ENCODE measurements at places on chromosomes 3 and 15.

GRCh38 chr15:71612869-71613268 is 197.5 kb upstream of the NR2E3 start:
- no peak for ATAC-seq

DNA sequence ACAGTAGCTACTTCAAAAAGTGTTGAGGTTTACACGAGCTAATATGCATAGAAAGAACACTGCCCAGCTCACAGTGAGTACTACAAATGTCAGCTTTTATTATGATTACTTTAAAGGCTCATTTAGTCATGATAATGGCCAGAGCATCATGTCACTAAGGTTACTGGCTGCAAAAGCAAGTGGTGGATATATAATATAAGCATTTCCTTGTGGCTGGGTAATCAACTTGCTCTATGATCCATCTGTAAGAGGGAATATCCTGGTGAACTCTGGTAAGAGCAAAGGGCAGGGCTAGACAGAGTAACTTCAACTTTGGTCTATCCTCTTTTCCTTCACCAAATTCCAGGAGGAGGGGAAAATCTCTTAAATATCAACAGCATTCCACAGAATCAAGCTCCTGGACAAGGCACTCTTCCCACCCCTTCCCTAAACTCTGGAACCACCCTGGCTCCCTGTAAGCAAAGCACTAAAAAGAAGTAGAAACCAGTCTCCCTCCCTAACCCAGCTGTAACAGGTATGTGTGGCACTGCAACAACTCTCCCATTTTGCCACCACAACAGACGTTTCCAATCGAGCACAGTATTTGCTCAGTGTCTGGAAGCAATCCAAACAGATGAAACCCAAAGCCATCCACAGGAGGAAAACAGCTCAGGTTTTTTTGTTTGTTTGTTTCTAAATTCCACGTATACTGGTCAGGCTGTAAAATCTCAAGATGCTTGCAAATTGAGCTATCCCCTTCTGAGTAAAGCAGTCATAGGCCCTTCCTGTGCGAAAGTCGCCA is 13.4 kb downstream of the B4GALT4 start:
- ATAC-seq: no peak

GRCh38 chr3:196624067-196624790 is 15.3 kb upstream of the NRROS start:
- peak; percentile 77 for ATAC-seq

DNA sequence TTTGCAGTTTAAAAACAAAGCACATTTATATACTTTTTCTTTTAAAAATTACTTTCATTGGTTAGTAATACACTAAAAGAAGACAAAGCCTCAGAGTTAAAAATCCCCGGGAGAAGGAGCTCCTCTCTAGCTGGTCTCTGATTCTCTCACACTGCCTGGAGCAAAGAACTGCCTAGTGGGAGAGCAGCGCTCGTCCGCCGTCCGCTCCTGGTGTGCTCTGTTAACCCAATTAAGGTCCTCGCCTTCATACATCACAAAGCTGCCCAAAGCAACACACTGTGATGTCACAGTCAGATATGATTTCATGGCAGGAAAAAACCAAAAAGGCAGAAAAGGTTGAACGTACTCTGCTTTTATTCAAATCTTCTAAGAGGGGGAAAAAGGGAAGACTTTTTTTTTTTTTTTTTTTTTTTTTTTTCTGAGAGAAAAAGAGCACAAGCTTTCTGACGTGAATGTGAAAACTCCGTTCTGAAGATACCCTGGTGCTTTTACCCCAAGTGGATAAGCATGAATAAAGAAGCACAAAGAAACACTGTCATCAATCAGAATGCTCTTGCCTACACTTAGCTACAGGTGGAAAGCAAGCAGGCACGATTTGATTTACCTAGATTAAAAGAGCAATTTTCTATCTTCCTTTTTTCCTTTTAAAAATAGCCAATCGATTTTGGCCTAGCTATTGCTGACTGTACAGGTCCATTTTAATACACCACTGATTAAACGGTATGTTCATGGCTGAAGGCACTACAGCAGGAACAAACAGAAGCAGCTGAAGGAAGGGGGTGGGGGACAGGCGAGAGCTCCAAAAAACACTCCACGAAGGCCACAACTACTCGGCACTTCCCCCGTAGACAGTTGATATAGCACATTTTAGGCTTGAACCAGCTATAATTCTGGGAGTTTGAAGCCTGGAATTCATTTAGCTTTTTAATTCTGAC is 115.2 kb downstream of the TIGIT start:
- no peak for ATAC-seq

DNA sequence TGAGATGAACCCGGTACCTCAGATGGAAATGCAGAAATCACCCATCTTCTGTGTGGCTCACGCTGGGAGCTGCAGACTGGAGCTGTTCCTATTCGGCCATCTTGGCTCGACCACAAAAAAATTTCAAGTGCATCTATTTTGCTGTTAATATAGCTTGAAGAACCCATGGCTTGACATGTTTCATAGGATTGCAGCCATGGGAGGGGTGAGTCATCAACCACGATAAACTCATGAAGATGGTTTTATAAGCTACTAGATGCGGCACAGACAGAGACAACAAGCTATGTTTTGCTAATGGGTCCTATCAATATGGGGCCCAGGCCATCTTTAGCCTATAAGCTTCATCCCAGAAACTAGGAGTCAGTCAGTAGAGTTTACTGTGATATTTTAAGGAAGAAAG is 100.4 kb upstream of the PHLDB2 start:
- no peak for ATAC-seq

DNA sequence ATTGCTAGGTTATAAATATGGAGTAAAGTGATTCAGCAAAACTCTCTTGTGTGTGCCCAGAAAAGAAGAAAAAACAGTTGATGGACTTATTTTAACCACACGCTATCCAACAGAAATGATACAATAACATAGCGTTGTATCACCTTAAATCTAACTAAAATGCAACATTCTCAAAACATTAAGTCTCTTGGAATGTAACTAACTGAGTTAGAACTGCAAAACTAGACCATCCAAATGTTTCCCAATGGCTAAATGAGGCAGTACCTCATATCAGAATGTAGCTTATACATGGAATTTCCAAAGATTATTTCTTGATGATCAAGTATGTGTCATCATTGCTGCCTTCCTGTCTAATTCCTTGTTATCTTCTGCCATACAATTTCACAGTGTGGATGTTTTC is 187.9 kb downstream of the CNTN3 start:
- ATAC-seq: no peak

GRCh38 chr15:44550256-44550655 is 13.3 kb downstream of the EIF3J start:
- no peak for ATAC-seq

- ATAC-seq: no peak
Measured at GRCh38 chr3:116318370-116318769, 126.9 kb downstream of the LSAMP start.

- no peak for ATAC-seq
Measured at GRCh38 chr3:108486941-108487340, 23.5 kb downstream of the MYH15 start.

GRCh38 chr3:67662733-67663132 is 8.3 kb upstream of the SUCLG2 start:
- peak; percentile 36 for ATAC-seq

DNA sequence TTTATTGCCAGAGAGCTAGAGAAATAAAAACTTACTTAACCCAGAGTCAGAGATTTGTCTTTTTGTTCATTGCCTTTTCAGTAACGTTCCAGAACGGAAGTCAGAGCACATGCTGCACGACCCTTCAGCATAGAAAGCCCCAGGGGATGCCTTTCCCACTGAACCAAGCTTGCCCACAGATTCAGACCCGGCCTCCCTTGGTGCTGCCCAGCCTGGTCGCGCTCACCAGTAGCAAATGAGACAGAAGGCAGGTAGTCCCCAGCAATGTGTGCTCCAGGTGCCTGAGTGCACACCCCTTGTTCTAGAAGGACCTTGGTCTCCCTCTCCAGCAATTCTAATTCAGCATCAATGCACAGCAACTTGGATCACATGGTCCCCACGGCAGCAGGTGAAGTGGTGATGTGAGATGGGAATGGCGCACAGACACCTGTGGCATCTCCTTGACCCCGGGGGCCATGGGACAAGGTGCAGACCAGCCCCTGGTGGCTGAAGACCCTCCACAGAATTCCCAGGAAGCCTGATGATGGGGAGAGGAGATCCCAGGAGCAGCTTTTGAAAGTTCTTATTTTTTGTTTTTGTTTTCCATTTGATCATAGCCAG is 91.8 kb upstream of the IQSEC1 start:
- ATAC-seq: no peak

DNA sequence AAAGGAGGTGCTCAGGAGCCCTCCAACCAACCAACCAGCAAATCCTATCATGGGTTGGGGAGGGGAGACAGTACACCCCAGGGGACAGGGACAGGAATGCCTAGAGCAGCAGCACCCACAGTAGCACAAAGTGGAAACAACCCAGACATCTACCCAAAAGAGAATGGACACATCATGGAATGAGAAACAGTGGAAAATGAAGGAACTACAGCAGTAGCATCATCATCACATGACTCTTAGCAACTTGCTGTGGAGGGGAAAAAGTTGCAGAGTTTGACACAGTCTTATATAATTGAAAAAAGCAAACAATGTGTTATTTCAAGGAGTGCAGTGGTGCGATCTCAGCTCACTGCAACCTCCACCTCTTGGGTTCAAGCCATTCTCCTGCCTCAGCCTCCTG is 11.0 kb downstream of the C3orf22 start:
- no peak for ATAC-seq

- no peak for ATAC-seq
Measured at GRCh38 chr3:192947421-192947820, 29.8 kb upstream of the MB21D2 start.

DNA sequence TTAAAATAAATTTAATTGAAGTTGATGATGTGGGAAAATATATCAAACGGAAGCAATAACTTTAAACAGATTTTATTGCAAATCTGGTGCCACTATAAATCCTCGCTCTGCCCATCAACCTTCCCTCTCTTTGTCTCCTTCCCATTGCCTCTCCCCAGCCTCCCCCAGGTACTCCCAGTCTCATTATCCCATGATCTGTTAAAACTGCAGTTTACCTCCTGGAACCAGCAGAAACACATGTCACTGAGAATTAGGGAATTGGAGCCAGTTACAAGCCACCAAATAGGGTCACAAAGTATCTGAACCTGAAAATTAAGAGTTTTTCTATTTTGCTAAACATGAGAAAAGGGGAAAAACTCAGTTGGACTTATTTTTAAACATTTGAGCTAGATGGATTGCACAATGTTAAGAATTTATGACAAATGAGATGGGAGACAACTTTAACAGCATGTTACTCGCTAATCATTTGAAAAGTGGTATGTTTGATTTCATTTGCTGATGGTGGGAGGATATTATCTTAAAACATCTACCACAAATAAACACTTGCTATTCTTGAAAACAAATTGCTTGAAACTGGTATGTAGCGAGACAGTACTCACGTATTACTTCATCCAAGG is 2.4 kb downstream of the PLCH1 start:
- no peak for ATAC-seq

DNA sequence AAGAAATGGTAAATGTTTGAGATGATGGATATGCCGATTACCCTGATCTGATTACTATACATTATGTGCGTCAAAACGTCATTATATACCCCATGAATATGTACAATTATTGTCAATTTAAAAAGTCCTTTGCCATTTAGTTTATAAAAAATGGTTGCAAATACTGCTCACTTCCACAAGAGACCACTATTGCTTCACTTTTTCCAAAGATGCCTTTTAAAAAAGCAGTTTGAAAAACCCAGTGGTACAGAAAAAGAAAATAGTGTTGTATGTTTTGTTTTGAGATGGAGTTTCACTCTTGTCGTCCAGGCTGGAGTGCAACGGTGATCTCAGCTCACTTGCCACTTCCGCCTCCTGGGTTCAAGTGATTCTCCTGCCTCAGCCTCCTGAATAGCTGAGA is 39.3 kb downstream of the EDEM1 start:
- no peak for ATAC-seq
